Endothelial cell (in vitro differentiated cells): ENCODE measurements at places on chromosomes 16 and 17.

DNA sequence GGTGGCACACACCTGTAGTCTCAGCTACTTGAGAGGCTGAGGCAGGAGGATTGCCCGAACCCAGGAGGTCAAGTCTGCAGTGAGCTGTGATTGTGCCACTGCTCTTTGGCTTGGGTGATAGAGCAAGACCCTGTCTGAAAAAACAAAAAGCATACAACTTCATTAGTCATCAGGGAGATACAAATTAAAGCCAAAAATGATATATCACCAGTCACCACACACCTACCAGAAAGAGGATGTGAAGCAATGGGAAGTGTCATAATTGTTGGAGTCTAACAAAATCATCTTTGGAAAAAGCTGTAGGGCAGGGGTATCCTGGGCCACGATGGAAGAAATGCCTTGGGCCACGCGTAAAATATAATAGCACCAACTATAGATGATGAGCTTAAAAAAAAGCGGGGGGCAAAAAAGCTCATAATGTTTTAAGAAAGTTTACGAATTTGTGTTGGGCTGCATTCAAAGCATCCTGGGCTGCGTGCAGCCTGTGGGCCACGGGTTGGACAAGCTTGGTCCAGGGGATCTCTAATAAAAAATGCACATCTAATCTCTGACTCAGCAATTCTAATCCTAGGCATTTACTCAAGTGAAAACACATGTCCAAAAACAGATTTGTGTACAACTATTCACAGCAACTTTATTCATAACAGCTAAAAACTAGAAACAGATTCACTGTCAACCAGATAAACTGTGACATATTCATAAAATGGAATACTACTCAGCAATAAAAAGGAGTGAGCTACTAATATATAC lies 65.9 kb downstream of the HIC1 start:
- no peak for DNase-seq

DNA sequence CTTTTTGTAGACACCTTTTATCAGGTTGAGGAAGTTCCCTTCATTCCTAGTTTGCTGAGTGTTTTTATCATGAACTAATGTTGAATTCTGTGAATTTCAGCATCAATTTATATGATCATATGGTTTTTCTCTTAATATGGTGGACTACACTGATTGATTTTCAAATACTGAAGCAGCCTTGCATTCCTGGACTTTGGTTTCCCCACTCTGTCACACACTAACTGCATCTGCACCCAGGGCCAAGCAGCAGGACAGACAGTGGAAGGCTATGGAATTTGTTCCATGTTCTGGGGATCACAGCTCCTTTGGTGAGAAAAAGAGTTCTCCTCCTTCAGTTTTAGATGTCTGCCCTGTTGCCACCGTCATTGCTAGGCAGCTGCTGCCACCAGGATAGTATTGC lies 7.8 kb downstream of the TERF2 start:
- DNase-seq: no peak

- DNase-seq: no peak
Observed at GRCh38 chr17:542943-543342, 171.7 kb downstream of the VPS53 start.

DNA sequence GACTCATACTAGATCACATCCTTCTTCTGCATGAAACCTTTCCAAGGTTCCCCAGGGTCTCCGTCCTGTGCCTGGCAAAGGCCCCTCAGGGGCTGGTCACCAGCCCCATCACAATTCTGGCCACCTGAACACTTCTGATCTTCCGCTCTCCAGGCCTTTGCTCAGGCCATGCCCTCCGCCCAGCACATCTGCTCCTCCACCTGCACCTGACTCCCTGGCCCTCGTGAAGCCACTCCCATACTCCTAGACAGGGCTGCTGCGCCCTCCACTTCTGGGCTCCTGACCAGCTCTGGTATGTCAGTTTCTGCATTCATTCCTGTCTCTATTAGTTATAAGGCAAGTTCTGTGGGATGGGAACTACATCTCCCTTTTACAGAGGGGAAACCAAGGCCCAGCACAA lies 1.9 kb upstream of the MYL11 start:
- no peak for DNase-seq

DNA sequence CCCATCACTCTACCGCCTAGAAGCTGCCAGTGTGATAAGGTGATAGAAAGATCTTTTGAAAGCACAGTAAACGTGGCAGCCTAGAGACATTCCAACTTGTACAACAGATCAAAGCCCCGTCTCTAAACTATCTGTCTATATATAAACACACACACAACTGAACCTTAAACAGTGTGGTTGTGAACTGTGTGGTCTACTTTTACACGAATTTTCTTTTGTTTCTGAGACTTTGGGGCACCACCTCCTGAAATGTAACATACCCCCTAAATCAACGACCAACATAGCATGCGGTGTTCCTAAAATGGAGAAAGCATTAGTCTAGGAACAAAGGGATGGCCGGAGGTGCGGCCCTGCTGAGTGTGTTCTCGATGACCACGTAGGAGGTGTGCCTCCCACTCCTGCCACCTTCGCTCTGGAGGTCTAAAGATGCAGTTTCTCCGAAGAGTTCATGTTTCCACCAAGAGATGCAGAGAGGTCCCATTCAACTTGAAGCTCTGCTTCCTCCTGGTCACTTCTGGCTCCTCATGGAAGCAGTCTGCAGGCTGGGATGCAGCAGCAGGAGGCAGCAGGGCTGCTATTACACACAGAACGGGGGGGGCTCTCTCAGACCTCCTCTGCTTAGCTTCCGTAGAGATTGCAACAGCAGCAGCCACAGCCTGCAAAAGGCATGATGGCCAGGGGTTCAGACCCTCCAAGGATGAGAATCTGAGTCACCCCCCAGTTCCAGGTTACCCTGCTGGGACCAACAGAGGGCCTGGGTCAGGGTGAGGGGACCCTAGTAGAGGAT lies 22.6 kb upstream of the USP10 start:
- no peak for DNase-seq

DNA sequence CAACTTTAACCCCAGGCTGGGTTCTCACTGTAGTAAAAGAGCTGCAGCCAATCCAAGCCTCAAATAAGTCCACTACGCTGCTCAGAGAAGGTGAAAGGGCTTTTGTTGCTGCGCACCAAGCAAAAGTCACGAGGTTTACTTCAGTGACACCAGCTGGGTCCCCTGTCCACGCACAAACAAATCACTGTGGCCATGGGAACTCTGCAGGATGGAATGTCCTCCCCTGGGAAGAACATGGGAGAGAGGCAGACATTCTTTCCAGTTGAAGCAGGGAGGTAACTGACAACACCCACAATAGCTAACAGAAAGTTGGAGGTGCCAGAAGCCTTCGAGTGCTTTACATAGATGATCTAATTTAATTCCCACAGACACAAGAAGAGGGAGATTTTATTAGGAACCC lies 181.9 kb downstream of the PMP22 start:
- DNase-seq: no peak

DNA sequence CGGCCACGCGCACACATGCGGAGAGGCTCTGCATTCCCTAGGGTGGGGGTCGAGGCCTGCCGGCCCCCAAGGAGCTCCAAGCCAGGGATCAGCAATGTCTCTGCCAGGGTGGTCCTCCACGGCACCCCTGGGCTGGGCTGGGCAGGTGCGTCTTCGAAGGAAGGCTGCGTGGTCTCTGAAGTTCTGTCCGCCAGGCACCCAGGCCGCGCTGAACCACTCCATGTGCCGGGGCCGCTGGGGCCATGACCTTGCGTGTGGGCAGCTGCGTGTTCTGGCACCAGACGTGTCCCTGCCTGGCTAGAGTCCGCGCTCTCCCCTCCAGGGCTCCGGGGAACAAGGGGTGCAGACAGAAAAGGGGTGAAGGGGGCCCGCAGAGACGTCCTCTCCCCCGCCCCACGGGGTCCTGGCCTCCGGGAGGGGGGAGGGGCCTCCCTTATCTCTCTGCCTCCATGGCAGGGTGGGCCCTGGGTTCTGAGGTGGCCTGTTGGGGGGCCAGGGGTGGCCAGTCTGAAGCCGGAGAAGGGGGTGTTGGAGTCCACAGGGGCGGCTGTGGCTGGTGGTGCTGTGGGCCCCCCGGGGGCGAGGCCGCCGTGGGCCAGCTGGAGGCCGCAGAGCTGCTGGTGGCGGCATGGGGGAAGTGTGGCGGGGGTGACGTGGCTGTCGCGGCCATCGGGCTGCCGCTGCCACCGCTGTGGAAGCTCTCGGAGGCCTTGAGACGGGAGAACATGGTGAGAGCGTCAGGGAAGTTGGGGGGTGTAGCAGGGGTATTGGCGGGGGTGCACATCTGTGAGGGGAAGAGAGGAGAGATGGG lies 5.3 kb downstream of the UBALD1 start:
- no peak for DNase-seq

GRCh38 chr16:88790312-88791211 lies 5.5 kb upstream of the PIEZO1 start:
- no peak for DNase-seq

DNA sequence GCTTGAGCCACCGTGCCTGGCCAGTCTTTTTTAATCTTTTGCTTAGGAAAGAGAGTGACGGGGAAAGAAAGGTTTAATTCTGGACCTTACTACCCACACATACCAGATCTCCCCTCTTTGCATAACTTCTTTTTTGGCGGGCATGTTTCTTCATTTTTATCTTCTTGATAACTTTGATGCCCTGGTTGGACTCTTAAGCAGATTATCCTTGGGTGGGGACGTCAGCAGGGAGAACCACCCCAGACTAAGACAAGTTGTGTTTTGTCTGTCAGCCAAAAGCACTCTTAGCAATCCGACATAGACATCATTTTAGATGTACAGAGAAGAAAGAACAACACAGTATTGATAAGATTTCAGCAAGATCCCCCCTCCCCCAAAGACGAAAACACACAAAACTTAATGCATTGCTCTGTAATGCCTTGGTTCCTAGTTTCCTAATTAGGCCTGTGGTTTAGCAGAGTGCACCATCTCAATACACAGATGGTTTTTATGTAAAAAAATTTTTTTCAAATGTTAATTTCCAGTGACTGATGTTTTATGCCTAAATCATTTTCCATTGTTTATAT lies 99.9 kb downstream of the MSI2 start:
- DNase-seq: no peak

- DNase-seq: no peak
Observed at GRCh38 chr17:16364625-16365024, 11.4 kb upstream of the CENPV start.

DNA sequence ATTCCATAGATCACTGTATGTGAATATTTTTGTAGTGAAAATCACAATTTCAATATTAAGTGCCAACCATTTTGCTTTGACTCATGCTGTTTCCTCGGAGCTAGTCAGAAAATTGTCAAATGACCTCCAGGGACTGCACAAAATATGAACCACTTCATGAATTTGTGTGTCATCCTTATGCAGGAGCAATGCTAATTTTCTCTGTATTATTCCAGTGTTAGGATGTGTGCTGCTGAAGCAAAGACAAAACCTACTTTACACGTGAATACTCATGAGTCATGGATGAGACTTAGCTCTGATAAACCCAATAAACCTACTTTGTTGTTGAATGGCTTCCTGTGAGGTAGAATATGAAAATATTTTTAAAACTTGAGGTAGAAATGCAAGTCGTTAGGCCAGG lies 65.2 kb downstream of the SHCBP1 start:
- no peak for DNase-seq

GRCh38 chr17:27793168-27793905 lies 7.0 kb downstream of the NOS2 start:
- peak; percentile 39 for DNase-seq

DNA sequence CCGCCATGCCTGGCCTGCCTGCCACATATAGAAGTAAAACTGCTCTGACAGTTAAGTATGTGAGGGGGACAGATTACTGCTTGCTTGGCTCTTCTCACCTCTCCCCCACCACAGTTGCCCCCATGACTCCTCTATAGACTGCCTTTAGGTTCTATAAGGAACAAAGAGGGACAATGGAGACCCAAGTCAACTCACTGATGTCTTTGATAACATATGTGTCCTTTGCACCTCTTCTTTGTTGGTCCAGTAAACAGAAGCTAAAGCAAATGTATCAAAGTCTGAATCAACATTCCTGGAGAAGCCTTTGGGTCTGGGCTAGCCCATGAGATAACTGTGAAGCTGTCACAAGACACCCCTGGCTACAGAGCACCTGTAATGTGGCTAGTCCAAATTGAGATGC lies 27.1 kb downstream of the NUDT7 start:
- no peak for DNase-seq

DNA sequence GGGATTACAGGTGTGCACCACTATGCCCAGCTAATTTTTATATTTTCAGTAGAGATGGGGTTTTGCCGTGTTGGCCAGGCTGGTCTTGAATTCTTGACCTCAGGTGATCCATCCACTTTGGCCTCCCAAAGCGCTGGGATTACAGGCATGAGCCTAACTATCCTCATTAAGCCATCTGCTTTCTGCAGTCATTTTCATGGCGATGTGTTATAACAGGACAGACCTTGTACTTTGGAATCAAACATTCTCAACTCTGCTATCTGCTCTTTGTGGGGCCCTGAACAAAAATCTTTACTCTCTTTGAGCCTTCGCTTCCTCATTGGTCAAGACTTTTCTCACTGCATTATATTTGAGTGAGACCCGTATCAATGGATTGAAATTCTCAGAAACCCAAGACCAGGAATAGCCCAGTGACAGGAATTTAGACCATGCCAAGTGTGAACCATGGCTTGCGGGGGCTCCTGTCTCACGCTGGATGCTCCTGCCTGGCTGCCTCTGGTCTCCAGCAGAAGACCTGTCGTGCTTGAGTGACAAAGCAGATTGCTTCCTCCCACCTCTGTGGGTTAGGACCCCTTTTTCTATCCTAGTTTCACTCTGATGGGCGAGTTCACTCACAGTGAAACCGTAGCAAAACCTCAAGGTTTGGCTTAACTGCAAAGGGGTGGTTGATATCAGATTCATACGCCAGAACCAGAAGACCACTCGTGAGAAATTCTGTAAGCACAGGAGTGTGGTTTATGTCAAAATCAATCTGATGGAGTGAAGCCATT lies 519.1 kb downstream of the MAF start:
- DNase-seq: no peak

DNA sequence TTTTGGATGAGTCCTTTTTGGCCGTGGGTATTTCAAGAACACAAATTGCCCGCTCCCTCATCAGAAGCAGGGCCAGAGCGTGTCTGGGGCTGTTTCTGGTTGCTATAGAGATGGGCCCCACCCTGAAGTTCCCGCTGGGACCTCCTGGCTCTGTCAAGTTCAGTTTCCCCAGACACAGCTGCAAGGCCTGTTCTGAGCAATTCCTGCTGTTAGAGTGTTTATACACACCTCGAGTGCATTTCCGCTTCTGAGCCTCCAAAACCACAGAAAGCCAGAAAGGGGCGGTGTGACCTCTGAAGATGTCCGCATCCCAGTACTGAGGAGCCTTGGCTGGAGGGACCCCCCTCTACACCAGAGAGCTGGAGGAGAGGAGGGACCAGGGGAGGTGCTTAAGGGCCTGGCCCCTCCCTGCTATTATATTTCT lies 9.3 kb upstream of the WBP2 start:
- DNase-seq: no peak

GRCh38 chr16:22938647-22939046 lies 124.7 kb downstream of the HS3ST2 start:
- DNase-seq: no peak

DNA sequence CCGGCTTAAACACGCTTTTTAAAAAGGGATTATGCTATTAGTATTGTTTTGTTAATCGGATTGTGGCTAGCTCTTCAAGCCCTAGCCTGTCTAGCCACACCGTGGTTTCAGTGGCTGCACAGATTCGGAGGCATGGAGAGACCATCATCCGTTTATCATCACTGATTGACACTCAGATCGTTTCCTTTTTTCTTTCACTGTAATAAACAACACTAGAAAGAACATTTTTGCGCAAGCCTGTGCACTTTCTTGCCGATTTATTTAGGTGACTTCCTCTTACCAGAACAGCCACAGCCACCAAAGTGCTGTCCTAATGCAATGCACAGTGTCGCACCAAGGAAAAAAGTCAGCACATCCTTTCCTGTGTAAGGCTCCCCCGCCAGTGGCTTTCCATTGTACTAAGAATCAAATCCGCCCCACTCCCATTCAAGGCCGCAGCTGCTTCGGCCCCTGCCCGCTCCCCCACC lies 78.2 kb downstream of the CRISPLD2 start:
- DNase-seq: no peak
